ENCODE measurements at places on chromosomes 4 and X.

GRCh38 chr4:7241597-7242125, 49.3 kb downstream of the SORCS2 start:
- no peak for ATAC-seq

GRCh38 chrX:29466456-29466855, 748.9 kb upstream of the MAGEB2 start:
- no peak for ATAC-seq

GRCh38 chr4:37438564-37439279, 194.2 kb downstream of the NWD2 start:
- no peak for ATAC-seq

GRCh38 chrX:119181491-119181890, 53.9 kb upstream of the KIAA1210 start:
- ATAC-seq, result peak; percentile 57

DNA sequence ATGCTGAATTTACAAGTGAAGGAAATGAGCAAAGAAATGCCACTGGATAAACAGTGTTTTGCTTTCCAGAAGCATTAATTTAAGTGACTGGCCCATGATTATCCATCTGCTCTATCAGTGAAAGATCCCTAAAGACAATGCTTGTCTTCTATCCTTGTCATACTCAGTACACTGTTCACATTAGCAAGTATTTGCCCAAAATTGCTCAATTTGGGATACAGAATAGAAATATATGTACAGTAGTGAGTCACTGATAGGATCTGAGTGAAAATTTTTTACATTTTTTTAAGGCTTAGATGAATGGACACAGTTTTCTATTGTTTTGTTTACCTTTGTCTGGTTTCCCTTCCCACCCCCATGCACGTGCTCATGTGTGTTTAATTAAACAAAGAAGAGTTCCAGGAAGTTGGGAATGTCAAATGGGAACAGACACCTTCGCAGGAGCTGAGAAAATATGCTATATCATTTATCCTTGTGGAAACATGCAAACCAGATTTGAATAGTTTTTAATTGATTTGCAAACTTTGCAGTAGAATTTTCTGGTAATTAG, 656.3 kb downstream of the RPA4 start:
- ATAC-seq, result no peak

- no peak for ATAC-seq
These were observed 34.0 kb upstream of the PRR32 start for GRCh38 chrX:126785539-126785938.

- ATAC-seq, result peak; percentile 50
These were observed 16.6 kb upstream of the KLHL2 start for GRCh38 chr4:165190591-165191347.

- ATAC-seq, result no peak
These were observed 142.3 kb downstream of the PCDH18 start for GRCh38 chr4:137389911-137390520.

DNA sequence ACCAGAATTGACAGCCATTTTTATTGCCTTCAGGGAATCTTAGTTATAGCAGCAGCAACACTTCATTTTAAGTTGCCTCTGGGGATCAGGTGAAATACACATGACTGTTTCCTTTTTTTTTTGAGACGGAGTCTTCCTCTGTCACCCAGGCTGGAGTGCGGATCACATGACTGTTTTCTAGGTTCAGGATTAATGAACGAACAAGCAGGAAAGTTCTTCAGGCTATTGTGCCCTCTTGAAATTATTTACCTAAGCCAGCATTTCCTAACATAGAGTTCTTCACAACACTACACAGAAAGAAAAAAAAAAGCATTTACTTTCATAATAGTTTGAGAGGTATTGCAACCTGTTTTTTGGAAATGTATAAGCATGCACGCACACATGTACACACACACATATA, 2032.8 kb downstream of the PCDH7 start:
- ATAC-seq, result no peak

DNA sequence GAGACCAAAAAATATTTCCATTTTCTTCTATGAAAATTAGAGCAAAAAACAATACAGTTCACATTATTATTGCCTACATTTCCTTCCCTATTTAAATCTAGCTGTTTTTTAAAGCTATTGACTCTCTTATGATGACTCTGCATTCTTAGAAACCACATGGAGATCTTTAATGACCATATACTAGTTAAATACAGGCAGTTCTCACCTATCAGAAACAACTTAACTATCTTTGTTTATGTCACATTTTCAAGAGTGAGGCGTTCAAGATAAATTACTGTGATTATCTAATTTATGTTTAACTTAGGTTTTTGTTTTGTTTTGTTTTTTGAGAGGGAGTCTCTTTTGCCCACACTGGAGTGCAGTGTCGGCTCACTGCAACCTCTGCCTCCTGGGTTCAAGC, 3.0 kb downstream of the CISD2 start:
- ATAC-seq, result no peak

DNA sequence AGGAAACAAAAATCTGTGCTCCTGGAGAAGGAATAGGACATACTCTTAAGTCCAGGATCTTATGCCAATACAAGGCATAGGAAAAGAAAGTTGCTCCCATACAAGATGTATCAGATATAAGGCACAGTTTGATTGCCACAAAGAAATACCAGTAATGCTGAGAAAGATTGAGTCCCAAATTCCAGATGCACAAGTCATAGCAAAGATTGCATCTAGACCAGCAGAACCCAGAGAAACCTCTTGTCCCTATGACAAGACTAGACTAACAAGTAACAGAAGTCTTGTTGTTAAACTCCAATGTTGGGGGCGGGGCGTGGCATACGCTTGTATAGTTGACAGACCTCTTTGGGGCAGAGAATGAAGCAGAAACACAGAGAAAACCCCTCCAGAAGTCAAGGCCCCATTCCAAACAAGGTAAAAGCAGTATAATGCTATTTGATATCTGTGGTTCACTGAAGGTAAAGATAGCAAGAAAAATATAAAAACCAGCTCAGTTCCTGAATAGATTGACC, 671.5 kb upstream of the GRIA3 start:
- no peak for ATAC-seq

- ATAC-seq, result no peak
These were observed 139.2 kb upstream of the AADAT start for GRCh38 chr4:170229006-170229405.

GRCh38 chr4:77045490-77045889, 30.3 kb downstream of the CCNI start:
- peak; percentile 21 for ATAC-seq

DNA sequence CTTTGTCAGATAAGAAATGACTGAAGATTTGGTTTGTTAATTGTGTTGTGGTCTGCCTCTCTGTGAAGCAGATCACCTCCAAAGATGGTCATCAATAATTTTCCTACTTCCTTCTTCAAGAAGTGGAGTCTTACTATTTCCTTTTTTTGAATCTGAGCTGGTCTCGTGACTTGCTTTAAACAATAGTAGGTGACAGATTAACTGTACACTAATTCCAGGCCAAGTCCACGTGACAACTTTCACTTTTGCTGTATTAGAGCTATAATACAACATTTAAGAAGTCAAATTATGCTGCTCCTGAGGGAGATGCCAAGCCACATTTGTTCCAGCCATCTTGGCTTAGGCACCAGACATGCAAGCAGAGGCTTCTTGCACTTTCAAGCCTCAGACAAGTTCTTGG, 393.8 kb upstream of the GRID2 start:
- ATAC-seq, result no peak

GRCh38 chr4:54296548-54297203, 67.6 kb downstream of the PDGFRA start:
- ATAC-seq, result peak; percentile 35

- no peak for ATAC-seq
These were observed 297.8 kb downstream of the ZNF674 start for GRCh38 chrX:46247456-46247855.

DNA sequence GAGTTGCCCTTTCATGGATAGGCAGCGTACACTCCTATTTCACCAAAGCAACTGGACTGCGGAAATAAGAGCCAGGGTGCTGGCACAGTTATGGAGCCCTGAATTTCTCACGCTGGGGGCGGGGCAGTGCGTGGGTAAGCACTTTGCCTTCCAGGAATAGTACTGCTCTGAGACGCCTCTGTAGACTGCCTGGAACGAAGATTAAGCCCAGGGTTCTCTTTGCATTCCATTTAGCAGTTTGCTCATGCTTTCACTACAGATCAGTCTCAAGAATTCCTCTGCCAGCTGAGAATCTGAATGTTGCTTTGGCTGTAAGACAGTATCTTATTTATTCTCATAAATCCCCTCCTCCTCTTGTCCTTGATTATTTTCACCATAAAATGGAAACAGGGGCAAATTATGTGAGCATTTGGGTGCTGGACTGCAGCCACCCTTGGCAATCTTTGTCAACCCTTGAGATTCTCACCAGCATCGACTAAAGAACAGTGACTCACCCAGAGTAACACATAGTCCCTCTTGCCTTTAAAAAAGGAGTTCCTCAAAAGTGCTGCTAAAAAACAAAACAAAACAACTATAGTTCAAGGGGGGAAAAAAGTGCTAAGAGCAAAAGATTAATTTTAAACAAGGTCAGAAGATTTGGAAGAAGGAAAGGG, 88.9 kb upstream of the CITED1 start:
- peak; percentile 31 for ATAC-seq
